ENCODE measurements at places on chromosomes 16 and 17.

DNA sequence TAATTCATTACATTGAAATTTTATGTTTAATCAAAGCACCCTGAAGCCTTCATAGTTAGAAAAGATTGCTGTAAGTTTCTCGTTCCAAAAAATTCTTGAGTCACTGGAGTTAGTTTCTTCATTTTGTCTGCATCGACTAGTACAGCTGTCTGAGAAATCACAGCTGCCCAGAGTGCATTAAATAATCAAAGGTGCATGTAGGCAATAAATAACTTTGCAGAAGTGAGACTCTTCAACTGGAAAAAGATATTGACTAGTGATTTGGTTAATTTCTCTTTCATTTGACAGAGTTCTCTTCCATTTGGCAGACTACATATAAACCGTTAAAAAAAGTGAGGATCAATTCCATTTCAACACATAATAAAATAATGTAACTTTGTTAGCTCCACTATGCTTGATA lies 234.0 kb downstream of the CNTNAP4 start:
- no peak for DNase-seq

GRCh38 chr16:57471852-57472664 lies 9.6 kb downstream of the POLR2C start:
- DNase-seq = no peak

- no peak for DNase-seq
Observed at GRCh38 chr17:56142325-56142724, 10.9 kb upstream of the ANKFN1 start.

DNA sequence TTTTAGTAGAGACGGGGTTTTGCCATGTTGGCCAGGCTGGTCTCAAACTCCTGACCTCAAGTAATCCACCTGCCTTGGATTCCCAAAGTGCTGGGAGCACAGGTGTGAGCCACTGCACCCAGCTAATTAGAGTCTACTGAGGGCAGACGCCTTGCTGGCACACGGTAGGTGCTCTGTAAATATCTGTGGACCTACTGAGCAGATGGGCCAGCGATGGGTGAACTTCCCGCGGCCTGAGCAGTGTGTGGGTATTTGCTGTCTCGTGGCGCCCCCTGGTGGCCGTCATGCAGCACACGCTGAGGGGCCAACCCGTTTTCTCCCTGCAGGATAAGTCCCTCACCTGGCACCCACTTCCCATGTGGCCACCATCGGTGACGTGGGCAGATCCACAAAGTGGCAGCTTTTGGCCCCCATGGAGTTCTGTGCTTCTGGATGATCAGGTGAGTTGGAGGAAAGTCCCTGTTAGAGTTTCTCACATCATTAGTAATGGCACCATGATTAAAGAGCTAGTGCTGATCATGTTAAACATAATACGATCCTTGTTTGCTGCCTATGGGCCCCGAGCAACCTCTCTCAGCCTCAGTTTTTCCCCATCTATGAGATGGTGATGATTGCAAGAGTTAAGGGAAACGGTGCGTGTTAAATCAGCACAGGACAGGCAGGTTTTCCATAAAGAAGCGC lies 40.7 kb downstream of the ZDHHC7 start:
- peak; percentile 71 for DNase-seq

DNA sequence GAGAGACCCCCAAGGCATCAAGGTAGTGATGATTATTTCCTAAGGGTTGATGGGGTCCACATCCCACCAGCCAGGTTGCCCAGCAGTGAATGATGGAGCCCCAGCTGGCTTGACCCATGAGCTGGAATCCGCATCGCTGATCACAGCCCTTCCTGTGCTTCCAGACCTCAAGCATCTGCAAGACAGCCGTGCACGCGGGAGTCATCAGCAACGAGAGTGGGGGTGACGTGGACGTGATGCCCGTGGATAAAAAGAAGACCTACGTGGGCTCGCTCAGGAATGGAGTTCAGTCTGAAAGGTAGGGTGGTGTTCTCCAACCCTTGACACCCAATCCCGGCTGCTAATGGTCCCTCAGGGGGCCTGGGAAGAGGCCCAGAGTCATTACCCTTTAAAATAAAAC lies 69.3 kb downstream of the CRISPLD2 start:
- no peak for DNase-seq

GRCh38 chr17:7224661-7225111 lies 4.9 kb downstream of the ACADVL start:
- DNase-seq = no peak

DNA sequence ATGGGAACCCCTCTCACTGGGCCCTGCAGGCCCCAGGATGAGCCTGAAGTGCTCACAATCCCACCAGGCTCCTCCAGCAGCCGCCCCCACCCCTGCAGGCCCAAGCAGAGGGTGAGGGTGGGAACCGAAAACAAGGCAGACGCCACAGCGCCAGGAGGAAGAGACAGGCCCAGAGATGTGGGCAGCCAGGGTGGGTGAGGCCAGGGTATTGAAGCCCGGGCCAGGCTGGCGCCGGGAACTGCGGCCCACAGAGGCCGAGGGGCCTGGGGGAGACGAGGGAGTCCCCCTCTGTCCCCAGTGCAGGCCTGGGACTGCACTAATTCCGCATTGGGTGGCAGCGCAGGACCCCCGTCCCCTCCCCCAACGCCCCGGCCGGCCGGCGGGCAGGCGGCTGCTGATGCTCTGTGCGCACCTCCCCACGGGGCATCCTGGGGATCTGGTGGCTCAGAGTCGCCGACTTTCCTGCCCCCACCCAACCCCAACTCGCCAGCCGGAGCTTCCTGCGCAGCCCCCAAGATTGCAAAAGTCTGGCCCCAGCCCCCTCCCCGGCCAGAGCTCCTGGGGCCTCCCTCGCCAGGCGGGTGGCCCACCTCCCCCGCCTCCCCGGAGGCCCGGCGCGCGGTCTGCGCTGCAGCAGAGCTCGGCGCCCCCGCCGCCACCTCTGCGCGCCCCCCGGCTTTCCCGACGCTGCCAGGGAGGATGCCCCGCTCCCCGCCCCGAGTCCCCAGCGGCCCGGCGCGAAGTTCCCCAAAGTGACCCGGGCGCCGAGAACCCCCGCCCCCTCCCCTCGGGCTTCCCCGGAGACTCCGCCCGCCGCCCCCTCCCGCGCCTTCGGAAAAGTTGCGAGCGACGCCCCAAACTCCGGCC lies 107.8 kb downstream of the ENGASE start:
- no peak for DNase-seq

- no peak for DNase-seq
Observed at GRCh38 chr17:67052720-67053437, 8.5 kb downstream of the CACNG1 start.

GRCh38 chr16:89383095-89384003 lies 107.0 kb downstream of the ANKRD11 start:
- no peak for DNase-seq

- no peak for DNase-seq
Observed at GRCh38 chr16:12171206-12171605, 194.7 kb downstream of the SNX29 start.

DNA sequence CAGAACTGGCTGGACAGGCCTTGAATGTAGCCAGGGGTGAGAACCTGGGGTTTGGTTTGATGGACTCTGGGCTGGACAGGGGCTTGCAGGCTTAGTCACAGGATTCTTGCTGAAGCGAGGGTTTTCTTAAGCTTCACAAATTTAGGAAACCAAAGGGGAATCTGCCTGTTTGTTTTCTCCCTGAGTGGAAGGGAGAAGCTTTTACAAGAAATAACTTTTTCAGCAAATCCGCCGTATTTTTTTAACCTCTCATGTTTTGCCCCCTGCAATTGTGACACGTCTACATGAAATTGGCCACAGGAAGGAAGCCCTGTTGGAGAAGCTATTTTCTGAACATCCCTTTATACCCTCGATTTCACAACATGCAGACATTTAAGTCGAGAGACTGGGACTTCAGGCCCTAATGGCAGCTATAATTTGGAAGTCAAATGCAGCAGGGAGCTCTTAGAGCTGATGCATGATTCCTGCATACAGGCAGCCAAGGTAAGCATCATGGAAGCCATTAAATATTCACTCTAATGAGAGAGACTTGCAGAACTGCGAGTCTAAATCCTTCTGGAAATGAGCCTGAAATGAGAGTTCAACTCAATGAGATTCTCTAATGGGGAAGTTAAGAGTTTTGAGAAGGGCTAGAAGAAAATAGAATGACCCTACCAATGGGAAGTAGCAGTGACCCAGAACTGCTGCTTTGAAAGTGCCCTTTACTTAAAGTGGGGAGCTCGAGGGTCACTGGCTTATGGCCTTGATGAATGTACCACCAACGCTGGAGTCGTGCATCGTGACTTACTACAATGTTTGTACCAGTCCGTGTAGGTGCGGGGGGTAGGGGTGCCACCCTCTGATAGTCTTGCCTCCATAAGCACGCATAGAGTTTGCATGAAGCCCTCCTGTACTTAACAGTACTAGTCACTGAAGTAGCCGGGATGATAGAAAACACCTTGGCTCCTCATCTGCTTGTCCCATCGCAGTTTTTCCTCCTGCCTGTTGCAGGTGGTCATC lies 45.1 kb upstream of the IRF8 start:
- no peak for DNase-seq

All from muscle of arm (tissue), 14 donors.